DMS53 (cell line): ENCODE measurements at places on chromosomes 5 and 9.

GRCh38 chr5:90709323-90710155, 150.9 kb downstream of the ADGRV1 start:
- peak; percentile 76 for DNase-seq

- no peak for DNase-seq
Measured at GRCh38 chr9:86807367-86807976, 139.8 kb downstream of the GAS1 start.

DNA sequence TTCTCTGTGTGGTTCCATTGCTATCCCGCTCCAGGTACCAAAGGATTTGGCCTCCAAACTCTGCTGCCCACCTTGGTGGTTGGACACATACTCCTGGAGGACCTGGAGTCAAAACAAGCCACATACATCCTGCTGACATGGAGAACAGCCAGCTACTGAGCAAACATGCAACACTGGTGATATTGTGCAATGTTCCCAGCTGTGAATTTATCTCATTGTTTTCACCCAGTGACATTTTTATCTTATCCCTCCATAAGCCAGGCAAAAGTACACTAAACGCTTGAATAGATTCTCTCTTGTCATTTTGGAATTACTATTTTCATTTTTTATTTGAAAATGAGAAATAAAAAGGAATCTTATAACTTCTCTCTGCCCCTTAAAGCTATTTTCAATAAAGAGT, 11.1 kb upstream of the CTSL start:
- DNase-seq: peak; percentile 22

- DNase-seq: peak; percentile 55
Measured at GRCh38 chr5:147168578-147169327, 66.1 kb upstream of the STK32A start.

DNA sequence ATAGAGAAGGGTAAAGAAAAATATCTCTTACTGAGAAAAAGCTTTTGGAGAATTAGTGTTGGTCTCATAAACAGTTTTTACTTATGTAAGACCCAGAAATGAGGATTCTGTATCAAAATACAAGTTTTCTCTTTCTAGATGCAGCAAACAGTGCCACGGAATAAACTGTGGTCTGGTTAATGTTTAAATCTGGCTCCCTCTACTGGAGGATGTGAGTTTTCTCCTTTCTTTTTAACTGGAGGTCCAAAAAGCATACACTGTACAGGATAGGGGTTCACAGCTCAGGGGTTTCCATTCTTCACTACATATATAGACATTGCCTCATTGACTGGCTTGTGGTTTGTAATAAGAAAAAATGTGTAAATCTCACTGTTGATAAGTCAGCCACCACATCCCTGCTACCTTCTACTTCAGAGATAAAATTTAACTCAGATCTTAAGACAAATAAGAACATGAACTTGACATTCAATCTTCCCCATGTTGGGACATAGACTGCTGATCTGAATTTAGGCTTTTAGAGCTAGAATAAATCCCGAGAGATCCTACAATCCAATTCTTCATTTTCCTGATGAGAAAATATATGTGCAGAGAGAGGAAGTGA, 98.9 kb downstream of the CFAP95 start:
- peak; percentile 78 for DNase-seq

DNA sequence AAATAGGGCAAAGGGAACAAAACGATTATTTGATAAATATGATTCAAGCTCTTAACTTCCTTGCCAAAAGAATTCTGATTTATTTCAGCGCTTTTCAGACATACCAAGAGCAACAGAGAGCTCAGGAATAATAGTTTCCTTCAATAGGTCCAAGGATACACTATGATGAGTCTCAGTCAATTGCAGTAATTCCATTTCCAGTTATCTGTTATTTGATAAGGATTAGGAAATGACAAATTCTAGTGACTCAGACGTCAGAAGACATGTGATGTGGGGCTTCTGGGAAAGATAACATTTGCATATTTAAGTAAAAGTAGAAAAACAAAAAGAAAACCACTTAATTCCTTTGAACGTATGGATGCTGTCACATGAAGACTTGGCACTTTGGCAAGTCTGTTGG, 1250.8 kb upstream of the CDH18 start:
- no peak for DNase-seq

DNA sequence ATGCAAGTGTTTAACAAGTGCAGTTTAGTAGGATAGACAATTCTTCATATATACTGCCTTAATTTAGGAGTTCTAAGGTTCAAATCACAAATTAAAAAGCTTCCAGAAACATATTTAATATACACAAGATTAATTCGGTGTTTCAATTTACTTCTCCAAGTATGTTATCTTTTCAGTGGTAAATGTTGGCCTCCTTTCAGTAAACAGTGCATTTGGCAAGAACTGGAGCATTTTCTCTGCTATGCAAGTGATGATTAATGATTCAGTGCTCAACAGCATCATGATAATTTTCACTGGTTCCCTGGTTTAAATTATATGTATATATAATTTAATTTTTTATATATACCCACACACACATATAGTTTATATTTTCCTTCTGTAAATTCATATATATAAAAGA, 541.7 kb downstream of the EFNA5 start:
- DNase-seq: no peak
